ENCODE measurements at places on chromosomes 3 and 15.

- DNase-seq = no peak
Observed at GRCh38 chr3:99532246-99532645, 106.1 kb upstream of the COL8A1 start.

DNA sequence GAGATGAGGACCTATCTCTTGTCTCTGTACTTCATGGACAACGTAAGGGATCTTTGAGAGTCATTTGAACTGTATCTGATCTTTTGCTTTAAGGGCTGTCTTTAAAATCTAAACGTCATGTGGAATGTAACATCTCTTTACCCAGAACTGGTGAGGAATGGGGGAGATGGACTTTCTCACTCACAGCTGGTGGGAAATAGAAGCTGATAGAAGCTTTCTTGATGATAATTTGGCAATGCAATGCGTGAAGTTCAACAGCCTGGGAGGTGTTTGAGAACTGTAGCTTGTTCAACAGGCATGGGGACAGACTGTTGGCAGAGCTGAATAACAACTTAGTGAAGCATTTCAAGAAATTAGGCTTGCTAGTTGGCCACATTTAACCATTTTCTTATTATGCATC lies 21.5 kb upstream of the RORA start:
- no peak for DNase-seq

GRCh38 chr3:54034971-54035370 lies 87.4 kb upstream of the CACNA2D3 start:
- no peak for DNase-seq

- no peak for DNase-seq
Observed at GRCh38 chr3:19487386-19487785, 339.1 kb downstream of the KCNH8 start.

GRCh38 chr3:168386301-168386700 lies 290.6 kb upstream of the GOLIM4 start:
- no peak for DNase-seq

DNA sequence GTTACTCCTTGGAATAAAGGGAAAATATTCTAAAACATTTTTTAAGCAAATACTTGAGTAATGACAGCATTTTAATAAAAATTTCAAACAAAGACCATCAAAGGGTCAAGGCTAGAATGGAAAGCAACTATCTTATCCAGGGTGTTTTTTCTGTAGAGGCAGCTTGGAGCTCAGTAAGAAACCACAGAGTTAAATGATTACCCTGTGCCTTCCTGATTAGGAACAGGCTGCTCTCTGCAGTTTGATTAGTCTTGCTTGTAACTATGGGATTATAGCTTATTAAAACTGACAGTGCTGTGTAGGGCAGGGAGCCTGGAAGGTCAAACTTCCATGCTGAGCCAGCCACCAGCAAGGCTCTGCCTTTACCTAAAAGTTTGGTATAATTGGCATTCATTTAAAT lies 33.1 kb downstream of the QTRT2 start:
- DNase-seq = no peak

DNA sequence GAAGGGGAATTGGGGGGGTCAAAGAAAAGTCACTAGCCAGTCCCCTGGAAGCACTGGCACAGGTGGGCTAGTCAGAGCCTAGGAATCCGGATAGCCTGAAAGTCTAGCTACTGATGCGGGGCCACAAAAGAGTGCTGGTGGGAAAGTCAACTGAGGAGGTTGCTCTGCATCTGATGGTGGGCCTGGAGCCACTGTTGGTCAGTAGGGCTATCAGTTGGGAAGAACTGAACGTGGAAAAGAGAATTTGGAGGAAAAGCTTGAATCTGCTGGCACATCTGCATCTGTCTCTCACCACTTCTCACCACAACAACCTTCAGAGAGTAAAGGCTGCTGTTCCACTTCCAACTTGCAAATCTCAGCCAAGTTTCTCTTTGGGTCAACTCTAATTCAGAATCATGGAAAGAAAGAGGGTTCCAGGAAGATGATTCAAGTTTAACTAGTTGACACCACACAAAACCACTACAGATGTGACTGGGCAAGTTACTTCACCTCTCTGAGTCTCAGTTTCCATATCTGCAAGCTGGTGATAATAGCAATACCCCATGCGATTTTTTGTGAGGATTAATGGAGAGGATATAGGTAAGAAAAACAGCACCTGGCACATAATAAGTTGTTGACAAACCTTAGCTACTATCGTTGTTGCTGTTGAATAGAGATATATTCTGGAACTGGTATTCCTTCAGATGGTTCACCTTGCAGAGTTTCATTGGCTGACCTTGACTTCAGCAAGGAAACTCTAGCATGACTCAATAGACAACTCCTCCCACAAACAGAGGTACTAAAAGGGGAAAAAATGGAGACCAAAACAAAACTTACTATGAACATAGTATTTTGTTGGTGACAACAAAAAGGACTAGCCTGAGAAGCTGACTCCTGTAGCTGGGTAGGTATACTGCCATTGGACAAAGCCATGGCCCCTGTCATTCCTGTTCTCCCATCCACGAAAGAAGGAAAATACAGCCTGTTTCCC lies 280.2 kb upstream of the STT3B start:
- no peak for DNase-seq

- DNase-seq = no peak
Observed at GRCh38 chr15:88628018-88628654, 7.0 kb downstream of the AEN start.

DNA sequence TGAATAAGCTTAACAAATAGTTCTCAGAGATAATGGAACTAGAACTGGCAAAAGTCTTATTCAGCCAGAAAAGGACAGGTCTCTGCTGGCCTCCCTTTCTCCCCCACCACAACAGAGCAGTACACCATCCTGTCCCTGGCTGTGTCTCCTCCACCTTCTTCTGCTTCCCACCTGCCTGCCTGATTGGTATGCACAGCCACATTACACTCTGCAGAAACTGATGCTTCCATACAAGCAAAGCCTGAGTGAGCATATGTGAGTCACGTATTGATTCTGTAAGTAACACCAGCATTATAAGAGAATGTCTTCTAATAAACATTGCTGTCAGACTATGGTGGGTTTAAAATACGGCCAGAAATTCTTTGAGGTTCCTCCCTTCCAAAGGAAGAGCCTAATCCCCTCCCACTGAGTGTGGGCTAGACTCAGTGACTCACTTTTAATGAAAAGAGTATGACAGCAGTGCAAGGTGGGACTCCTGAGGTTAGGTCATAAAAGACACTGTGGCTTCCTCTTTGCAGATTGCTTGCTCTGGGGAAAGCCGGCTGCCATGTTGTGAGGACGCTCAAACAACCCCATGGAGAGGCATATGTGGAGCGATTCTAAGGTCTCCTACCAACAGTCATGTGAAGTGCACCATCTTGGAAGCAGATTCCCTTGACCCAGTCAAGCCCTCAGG lies 44.4 kb downstream of the ANXA2 start:
- DNase-seq = no peak

DNA sequence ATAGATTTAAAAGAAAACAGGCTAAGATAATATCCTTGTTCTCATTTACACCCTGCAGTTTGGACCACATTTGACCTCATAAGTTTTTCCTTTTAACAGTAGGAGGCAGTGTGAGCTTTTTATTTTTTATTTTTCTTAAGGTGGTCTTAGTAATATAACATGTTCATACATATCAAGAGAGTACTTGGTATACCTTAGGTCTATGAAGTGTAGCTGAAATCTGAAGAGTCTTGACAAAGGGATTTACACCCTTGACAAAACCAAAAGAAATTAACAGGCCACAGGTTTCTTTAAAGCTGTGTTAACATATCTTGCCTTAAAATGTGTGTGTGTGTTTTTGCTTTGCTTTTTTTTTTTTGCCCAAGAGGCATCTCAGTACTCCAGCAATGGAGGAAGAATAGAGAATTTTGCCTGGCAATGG lies 3.2 kb downstream of the RAP2B start:
- no peak for DNase-seq

DNA sequence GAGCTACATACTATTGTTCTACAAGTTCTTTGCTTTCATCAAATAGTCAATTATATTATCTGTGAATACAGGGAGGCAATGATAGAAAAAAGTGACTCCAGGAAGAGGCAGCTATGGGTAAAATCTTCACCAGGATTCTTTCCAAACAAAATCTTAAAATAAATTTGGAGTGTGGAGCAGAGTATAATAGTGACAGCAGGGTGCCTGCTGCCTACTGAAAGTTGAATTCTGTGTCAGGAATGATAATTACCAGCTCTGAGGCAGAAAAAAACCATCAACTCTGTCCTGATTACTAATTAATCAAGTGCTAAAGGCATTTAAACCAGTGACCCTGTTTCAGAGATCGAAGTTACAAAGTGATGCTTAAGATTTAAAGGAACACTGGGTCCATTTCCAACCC lies 148.0 kb downstream of the DIPK2A start:
- DNase-seq = no peak

GRCh38 chr3:22748453-22749045 lies 454.6 kb upstream of the UBE2E2 start:
- no peak for DNase-seq

DNA sequence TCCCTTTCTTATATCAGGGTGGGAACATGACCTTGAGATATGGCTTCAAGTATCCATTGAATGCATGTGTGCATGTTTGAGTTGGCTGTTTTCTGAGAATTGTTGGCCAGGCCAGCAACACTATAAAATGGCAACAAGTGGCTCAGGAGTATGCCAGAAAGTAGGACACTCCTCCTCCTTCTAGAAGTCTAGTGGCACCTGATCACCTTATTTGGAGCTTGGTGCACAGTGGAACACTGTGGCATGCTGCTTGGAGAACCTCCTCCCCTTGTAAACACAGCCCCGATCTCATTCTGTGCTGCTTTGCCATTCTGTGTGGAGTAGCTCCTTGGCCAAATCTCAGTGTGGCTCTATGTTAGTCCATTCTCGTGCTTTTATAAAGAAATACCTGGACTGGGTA lies 114.8 kb upstream of the NDN start:
- DNase-seq = no peak

DNA sequence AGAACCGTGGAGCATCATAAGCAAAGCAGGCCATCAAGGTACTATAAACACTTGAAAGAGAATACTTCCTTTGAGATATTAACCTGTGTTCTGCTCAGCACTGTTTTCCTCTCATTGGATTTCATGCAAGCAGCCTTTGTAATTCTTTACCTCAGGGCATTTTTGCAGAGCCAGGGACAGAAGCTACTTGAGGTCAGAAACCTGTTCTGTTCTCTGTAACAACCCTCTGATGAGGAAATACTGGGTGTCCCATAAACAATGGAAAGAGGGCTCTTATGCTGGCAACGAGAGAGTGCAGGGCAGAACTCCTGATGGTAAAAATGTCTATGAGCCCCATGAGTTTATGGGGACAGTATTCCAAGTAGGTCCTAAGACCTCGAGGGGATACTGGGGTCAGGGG lies 66.0 kb downstream of the DCLK3 start:
- no peak for DNase-seq

Measured in stimulated activated CD8-positive, alpha-beta memory T cell treated with anti-CD3 and anti-CD28 coated beads, Interleukin-15, amount 100 ng/mL, for 1 hour (primary cell).